ENCODE measurements at places on chromosomes 2 and 18.
A peak's percentile ranks its signal among the peaks of the same experiment; 100 is the strongest.

GRCh38 chr18:74389171-74389927 lies 67.8 kb downstream of the DIPK1C start:
- no peak for DNase-seq

DNA sequence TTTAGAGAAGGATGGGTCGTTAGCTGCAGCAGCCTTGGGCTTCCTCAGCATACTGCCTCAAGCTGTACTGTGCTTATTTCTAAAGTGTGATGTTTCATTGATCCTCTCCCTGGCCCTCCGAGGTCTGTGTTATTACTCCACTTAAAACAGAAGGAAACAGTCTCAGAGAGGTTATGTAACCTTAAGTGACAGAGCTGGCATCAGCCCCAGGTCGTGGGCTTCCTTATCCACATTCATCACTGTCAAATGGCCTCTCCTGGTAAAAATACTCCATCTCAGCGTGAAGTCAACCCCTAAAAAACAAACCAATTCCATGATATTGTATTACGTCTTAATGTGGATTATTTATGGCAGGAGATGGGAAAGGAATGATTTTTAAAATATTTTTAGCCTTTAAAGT lies 153.3 kb upstream of the NOSTRIN start:
- no peak for DNase-seq

DNA sequence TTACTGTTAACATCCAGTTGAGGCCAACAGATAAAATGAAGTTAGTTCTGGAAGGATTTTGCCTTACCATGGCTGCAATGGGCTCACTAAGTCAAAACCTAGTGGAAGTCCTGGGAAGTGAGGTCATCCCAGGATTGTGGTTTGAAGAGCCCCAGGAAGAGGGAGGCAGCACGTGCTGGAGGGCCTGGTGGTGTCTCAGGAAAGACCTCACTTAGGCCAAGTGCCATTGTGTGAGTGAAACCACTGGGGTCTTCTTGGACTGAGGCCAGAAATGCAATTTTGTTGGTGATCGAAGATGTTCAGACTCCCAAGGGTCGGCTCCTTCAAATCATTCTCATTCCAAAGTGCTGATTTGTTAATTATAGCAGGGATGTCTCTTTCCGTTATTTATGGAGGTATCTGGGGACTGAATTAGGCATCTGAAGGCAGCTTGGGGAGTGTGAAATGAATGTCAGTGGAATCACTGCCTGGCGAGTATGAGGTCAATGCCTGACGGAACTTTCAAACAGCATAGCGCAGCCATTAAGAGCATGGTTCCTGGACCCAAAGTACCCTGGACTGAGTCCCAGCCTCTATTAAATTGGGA lies 60.0 kb downstream of the IL1R2 start:
- DNase-seq: peak; percentile 62

DNA sequence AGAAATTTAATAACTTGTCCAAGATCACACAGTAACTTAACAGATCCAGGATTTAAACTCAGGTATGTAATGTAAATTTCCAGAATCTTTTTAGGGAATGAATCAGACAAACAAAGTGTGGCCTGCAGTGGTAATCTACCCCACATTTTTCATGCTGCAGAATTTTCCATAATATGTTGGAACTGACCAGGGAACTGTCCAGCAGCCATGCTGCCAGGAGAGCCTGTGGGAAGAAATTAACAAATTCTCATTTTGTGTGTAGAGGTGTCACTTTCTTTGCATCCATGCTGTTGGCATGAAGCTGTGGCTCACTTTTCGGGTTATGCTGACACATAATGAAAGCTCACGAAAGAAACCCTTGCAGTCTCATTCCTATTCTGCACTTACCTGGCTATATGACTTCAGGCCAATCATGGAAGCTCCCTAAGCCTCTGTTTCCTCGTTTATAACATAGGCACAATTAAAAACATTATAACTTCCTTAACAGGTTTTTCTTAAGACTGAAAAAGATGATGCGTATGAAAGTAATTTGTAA lies 54.7 kb downstream of the CDKL4 start:
- no peak for DNase-seq

GRCh38 chr18:24988253-24988840 lies 363.6 kb downstream of the ZNF521 start:
- peak; percentile 40 for DNase-seq

- DNase-seq: no peak
Observed at GRCh38 chr2:158191076-158191895, 89.6 kb downstream of the UPP2 start.

GRCh38 chr2:150168595-150169236 lies 318.8 kb downstream of the RND3 start:
- no peak for DNase-seq

GRCh38 chr2:80377071-80377470 lies 72.5 kb upstream of the LRRTM1 start:
- DNase-seq: no peak

DNA sequence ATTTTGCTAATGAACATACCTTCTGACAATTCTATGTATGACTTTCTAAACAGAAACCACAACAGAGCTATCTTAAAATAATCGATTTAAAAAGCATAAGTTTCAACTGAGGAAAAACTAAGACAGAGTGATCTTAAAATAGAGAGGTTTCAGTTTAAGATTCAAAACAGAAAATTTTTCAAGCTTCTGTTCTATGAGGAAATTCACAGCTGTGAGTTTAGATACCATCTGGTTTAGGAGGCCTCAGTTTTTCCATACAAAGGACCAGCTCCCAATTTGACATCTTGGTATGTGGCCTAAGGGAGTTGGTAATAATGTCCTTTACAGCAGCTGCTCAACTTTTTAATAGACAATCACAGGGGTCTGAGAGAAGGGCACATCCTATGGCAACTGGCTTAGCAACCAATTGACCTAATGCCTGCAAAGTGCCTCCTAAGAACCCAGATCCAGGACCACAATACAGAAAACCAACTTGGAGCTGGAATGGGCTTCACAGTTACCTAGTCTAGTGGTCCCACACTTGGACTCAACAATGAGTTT lies 39.7 kb downstream of the MDH1 start:
- no peak for DNase-seq

DNA sequence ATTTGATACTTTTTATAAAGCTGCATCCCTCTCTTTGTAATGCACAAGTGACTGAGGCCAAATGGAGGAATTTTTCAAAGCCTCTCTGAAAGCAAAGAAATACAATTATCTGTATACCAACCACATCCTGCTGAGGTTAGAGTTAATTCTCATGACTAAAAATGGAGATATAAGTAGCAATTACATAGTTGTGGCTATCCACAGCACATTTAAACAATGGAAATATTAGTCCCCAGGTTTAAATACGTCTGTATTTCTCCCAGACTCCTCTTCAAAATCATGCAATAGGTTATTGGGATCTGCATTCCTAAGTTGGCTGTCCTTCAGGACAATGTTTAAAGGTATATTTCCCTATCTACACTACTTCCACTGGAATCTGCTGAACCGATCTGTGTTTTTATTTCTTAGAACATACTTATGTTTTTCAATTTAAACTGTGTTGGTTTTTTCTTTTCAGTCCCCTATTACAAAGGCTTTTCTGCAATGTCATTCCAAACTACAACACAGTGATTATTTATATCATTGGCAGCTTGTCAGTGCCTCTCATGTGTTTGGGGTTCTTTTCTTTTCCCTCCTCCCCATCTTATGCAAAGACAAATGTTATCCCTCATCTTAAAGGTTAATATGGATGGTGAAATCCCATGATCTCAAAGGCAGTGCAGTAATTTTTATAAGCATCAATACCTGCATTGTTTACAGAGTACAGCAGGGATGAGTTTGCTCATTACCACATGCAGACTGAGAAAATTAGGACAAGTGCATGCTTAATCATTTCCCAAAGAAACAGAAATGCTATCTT lies 134.8 kb upstream of the FSHR start:
- no peak for DNase-seq

- DNase-seq: no peak
Observed at GRCh38 chr18:8778824-8779223, 73.5 kb downstream of the MTCL1 start.

- DNase-seq: no peak
Observed at GRCh38 chr2:25279091-25279651, 62.6 kb downstream of the DNMT3A start.

GRCh38 chr18:75527848-75528685 lies 100.6 kb upstream of the SMIM21 start:
- DNase-seq: no peak

Data from left hindlimb (tissue), 1 donor.